ENCODE measurements at places on chromosomes 1 and 21.

- DNase-seq = no peak
Observed at GRCh38 chr1:234914606-234915290, 213.9 kb downstream of the TOMM20 start.

GRCh38 chr1:163213626-163214025 lies 10.9 kb upstream of the RGS5 start:
- DNase-seq = no peak

GRCh38 chr1:8506995-8507615 lies 189.2 kb downstream of the SLC45A1 start:
- DNase-seq = no peak

DNA sequence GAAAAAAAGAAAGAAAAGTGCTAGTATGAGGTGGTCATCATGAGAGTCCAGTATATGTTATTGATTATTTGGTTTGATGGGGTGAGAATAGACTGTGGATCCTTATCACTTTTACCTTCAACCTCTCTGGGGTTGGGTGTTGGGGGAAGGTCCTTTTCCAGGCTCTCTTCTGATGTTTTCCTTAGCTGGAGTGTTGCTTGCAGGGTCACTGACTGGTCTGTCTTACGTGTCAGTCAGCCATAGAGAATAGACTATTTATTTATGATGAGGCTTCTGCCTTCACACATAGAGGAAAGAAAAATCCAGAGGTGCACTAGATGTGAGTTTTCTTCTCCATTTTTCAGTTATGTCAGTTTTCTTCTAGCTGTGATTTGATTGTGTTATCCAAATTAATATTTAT lies 36.5 kb downstream of the MAP3K21 start:
- no peak for DNase-seq

DNA sequence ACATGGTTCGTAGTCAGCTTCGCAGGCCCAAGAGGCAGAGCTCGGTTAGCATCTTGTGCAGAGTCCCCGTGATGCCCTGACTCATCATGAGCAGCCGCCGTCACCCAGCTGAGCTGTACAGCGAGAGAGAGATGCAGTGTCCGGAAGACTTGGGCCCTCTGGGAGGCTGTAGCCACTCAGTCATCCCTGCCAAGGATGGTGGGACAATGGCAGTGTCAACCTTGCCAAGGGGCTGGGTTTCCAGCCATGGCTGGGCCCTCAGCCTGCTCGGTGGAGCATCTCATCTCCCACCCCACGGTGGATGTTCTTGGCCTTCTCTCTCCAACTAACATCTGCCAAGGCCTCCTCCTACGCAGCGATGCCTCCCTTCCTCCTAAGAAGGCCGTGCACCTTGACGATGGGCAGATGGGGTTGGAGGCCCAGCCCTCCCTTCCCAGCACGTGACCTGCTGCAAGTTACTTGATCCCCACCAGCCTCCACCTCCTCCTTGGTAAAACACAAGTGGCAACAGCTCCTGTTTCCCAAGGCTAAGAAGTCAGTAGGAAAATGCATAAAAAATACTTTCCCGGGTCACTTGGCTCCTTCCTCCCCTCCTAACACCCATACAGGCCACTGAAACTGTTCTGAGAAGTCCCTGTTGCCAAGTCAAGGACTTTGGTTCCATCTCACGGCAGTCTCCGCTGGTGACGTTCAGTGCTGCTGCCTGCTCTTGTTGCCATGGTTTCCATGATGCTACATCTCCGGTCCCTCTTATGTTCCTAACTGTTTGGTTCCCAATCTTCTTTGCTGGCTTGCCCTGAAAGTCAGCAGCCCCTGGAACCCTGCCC lies 384.7 kb upstream of the VAMP3 start:
- no peak for DNase-seq
